ENCODE measurements at places on chromosomes 3 and 15. TPM values are rescaled to one million over a fixed set of nuclear protein-coding genes. Genes with fewer than 3 reads are reported as not detected.

Gene SCG5
- total RNA-seq, result 0.39 TPM

Gene SKOR1
- total RNA-seq, result under 0.01 TPM

Gene PRR20G
- total RNA-seq, result not detected

Gene EOMES
- not detected for total RNA-seq

Gene CHRNA5
- total RNA-seq, result 2.1 TPM

Gene MST1R
- total RNA-seq, result 0.13 TPM

Gene B2M
- total RNA-seq, result 2,154 TPM

Gene C3orf85
- total RNA-seq, result not detected

GRCh38 chr3:13162549-13163320 lies 89.5 kb upstream of the IQSEC1 start:
- DNase-seq, result no peak

DNA sequence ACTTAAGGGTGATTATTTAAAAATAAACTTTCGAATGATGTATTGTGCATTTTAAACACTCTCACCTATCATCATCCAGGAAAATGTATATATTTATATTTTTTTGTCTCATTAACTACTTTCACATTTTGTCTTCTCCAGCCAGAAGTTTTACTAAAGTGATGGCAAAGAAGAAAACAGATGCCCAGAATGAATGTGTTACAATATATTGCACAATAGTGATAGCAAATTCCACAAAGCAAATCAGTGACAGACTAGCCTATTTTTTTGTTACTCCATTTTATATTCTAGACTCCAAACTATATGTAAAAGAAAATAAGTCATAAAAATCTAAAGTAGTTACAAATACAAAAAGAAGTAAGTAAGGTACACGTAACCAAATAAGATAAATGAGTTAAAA lies 414.7 kb downstream of the EPHA3 start:
- no peak for DNase-seq

GRCh38 chr15:66924889-66925288 lies 140.5 kb upstream of the SMAD3 start:
- no peak for DNase-seq

GRCh38 chr3:37787153-37787867 lies 74.4 kb upstream of the CTDSPL start:
- no peak for DNase-seq

DNA sequence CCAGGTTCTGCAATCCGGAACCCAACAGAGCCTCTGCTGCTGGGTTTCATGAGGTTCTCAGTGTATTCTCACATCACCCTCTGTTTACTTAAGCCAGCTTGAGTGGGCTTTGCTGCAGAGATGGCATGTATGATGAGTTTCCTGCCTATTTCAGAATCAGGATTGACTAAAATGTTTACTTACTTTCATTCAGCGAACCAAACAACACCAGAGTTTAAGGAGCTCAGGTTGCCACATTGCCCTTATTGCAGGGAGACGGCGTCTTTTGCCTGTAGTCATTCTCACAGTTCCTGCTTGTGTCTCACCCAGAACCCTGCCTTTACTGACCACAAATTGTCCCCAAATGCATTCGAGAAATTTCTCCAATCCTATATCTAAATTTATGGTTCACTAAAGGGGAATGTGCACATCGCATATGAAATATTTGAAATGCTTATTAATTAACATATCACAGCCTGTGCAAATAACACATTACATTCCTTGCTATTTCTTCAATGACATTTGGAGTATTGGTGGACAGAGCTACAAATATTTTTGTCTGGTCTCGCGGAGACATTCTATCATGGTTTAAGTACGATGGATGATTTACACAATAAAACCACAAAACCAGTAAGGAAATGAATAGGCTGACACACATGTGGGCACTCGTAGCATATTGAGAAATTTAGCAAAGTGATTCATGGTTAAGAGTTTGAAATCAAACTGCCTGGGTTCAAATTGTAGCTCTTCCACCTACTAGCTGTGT lies 377.2 kb upstream of the CFAP20DC start:
- no peak for DNase-seq

- no peak for DNase-seq
Observed at GRCh38 chr3:87206070-87206469, 21.0 kb upstream of the CHMP2B start.

DNA sequence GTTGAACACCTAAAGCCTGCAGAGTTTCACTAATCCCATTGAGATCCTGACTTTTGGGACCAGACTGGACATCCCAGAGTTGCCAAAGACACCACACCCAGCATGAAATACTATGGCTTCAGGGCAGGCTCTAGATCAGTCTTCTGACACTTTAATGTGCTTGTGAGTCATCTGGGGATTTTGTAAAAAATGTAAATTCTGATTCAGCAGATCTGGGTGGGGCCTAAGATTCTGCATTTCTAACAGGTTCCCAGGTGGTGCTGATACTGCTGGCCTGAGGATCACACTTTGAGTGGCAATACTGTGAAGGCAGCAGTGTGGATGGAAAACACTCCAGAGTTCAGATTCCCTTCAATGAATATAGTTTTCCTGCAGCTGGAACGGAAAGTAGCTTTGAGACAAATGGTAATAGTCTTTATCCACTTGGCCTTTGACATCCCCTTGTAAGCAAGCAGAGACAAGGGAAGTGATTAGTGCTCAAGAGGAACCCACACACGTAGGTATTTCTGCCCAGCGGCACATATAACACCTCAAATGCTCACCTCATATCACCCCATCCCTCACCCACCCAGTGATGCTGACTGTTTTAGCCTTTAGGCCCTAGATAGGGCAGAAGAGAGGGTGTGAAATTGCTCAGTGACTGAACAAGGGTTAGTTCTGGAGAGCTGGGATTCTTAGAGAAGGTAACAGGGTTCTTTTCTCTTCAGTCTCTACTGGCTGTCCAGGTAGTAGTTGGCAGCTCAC lies 51.5 kb upstream of the GSK3B start:
- DNase-seq, result no peak

DNA sequence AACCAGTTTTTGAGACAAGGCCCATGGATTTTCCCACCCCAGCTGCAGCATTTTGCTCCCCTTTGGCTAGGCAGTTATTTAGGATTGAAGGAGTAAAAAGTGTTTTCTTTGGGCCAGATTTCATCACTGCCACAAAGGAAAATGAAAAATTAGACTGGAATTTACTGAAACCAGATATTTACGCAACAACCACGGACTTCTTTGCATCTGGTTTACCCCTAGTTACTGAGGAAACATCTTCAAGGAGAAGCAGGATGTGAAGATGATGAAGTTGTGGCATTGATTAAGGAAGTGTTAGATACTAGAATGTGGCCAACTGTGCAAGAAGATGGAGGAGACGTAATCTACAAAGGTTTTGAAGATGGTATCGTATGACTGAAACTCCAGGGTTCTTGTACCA lies 165.2 kb upstream of the MYRIP start:
- DNase-seq, result no peak

DNA sequence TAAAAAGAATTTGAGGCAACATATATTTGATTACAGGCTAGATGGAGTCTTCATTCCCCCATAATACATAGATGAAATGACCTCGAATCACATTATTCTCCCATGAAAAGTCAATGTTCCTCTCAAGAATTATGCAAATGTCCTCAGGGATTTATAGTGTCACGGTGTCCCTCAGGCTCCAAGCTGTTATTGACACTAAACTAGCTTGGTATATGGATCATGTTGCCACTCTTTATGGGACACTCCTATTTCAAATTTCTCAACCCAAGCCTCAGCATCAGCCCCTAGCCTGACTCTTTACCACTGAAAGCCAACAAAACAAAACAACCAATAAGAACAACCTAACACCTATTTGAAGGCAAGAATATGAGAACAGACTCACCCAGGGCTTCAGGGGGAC lies 139.8 kb downstream of the TPRG1 start:
- no peak for DNase-seq

GRCh38 chr3:10962481-10963036 lies 30.0 kb upstream of the SLC6A1 start:
- DNase-seq, result no peak

- DNase-seq, result no peak
Observed at GRCh38 chr15:70447928-70448698, 315.2 kb downstream of the UACA start.

DNA sequence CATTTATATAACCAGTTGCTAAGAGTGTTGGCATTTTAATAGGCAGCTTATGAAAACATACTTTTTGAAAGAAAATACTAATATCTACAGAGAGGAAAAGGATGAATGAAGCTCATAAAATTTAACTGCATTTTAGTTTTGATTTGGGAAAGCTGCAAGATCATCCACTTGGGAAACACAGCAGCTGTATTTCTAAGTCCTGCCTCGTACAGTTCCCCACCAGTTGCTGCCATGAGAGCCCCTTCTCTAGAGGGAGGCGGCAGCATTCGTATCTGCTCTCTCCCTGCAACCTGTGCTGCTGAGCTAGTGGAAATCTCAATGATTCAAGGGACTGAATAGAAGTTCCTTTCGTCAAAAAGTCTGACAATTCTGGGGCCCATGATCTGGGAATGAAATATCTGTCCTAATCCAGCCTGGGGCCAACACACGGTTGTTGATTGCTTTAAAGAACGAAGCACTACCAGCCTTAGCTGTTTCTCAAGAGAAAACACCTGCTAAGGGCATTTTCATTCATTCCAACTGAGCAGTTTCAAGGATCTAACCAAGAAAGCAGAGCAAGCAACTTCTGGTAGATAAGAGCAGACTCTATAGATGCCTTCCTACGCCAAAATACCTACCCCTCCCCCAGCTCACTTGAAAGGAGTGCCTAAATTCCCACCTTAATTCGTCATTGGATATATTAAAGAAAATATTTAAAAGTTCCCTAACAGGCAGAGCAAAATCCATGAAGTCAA lies 223.7 kb downstream of the MAGI1 start:
- DNase-seq, result no peak

GRCh38 chr3:31714495-31715280 lies 182.0 kb downstream of the STT3B start:
- no peak for DNase-seq

DNA sequence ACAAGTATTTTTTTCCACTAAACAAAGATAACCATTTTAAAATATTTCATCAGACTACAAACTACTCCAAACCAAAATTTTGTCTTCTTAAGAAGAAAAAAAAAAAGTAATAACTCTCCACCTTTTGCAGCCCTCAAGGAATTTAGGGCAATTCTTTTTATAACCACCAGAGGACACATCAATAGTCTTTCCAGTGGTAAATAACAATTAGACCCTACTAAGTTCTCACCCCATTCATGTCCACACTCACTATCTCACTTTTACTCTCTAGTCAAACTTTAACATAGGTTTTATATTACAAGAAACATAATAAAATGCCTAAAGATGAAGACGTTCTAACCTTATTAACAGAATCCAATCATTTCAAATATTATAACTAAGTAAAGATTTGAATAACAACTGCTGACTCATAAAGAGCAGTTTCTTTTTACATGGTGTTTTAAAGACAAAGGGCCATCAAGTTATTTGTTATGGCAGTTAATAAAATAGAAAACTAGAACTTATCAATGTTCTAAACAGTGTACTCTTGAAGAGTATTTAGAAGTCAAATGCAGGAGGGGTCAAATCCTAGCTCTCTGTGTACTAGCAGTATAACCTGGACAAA lies 33.0 kb downstream of the CCDC39 start:
- DNase-seq, result no peak

DNA sequence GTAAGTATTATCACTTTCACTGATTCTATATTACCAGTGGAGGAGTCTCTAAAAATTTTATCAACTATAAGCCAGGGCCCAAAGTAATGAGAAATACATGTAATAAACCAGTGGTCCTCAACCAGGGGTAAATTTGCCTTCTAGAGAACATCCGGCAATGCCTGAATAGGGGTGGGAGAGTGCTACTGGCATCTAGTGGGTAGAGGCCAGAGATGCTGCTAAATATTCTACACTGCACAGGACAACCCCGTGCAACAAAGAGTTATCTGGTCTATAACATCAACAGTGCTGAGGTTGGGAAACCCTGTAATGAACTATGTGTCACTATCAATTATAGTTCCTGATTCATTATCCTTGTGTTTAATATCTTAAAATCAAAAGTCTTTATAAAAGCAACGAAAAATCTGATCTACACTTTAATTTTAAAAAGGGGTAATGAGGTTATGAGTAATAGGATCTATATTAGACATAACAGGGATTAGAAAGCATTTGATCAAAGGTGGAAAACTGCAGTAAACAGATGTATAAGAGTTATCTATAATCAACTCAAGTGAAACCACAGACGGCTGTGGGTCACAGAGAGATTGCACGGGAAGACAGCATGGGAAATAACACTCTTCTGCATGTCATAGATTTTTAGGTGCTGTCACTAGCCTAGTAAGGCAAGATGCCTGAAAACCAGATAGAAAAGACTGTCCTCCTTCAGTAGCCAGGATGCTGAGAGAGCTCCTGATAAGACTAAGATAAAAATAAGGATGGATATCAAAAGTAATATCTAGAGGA lies 2.0 kb downstream of the LYSMD2 start:
- DNase-seq, result no peak

- no peak for DNase-seq
Observed at GRCh38 chr3:142086581-142087090, 62.7 kb downstream of the TFDP2 start.

- DNase-seq, result peak; percentile 67
Observed at GRCh38 chr3:100463002-100463401, 29.4 kb upstream of the TMEM45A start.

- no peak for DNase-seq
Observed at GRCh38 chr15:34652726-34653033, 69.2 kb upstream of the GOLGA8B start.

GRCh38 chr3:73966733-73967132 lies 342.0 kb upstream of the PDZRN3 start:
- no peak for DNase-seq

- no peak for DNase-seq
Observed at GRCh38 chr3:189584645-189585044, 46.5 kb upstream of the TP63 start.

GRCh38 chr3:193895409-193895808 lies 240.5 kb upstream of the HES1 start:
- DNase-seq, result no peak

GRCh38 chr15:58410353-58410752 lies 21.4 kb upstream of the LIPC start:
- DNase-seq, result peak; percentile 37

DNA sequence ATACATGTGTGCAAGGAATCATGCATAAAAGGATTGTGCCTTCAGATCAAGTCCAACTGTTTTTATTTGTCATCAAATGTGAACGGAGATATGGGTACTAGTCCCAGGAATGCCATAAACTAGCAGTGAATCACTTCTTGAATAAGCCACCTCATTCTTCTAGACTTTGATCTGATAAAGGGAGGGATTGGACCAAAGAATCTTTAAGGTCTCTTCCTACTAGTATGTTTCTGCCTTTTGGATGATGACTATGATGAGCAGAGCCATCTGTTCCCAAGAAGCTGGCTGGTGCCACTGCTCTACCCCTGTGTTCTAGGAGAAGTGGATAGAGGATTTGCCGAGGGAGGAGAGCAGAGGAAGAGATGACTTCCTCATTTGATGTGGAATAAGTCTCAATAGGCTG lies 28.8 kb upstream of the UACA start:
- DNase-seq, result peak; percentile 39

GRCh38 chr15:91926908-91927270 lies 73.4 kb downstream of the SLCO3A1 start:
- DNase-seq, result no peak

DNA sequence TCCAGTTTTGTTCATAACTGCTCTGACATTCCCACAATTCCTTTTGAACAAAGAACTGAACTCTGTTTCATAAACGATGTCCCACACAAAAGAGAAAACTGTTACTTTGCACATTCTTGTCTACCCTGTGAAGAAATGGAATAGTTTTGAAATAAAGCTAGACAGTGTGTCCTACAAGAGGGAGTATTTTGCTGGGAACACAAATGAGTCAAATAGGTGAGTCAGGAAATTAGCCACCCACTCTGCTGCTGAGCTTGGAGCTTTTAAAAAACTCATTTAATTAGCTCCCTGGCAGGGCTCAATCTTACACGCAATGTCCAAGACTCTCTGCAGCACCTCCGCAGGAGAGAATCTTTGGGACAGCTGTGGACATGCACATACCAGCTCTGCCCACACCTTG lies 193.4 kb downstream of the SLC9A9 start:
- no peak for DNase-seq

Data from dermis microvascular lymphatic vessel endothelial cell (primary cell).